ENCODE measurements at places on chromosomes 7 and 10. TPM values are rescaled to one million over a fixed set of nuclear protein-coding genes. Genes with fewer than 3 reads are reported as not detected.

DNA sequence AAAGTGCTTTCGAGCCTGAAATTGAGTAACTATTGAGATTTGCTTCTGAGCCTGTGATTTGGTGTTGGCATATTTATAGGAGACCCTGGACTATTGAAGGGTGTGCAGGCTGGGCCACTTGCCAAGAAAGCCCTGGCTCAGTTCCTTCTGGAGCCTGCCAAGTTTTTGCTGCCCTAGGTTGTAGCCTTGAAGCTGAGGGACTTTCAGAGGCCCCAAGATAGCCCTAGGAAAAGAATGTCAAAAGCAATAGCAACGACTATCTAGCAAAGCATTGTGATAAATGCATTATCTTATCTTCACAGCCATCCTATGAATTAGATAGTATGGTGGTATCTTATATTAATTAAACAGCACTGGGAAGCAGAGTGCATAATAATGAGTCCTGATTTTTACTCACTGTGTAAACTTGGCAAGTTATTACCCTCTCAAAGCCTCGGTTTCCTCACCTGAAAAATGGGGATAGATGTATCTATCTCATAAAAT lies 473.7 kb upstream of the PODXL start:
- no peaks in the 10 kb centered on the region for H3K4me1 ChIP-seq
- no peak overlapping the region for H3K4me3 ChIP-seq
- DNase-seq: no peak
- no peaks in the 10 kb centered on the region for H3K36me3 ChIP-seq
- no peak overlapping the region for H3K27ac ChIP-seq
- no peaks in the 10 kb centered on the region for H3K27me3 ChIP-seq

DNA sequence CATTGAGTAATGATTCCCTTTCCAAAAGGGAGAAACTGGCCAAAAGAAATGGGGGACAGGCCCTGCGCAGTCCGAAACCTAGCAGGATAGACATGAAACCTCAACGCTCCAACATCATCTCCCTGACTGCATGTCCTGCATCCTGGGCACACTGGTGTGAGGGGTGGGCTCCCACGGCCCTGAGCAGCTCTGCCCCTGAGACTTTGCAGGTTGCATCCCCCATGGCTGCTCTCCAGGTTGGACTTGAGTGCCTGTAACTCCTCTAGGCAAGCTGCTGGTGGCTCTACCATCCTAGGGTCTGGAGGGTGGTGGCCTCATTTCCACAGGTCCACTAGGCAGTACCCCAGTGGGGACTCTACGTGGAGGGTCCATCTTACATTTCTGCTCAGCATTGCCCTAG lies 16.3 kb upstream of the CRYGN start:
- no peak overlapping the region for H3K27ac ChIP-seq
- H3K4me3 ChIP-seq: no peak overlapping the region
- H3K4me1 ChIP-seq: peaks cover 15% of the 10 kb centered on the region
- no peaks in the 10 kb centered on the region for H3K36me3 ChIP-seq

FGL2 gene
- total RNA-seq: not detected

- H3K4me1 ChIP-seq: peaks cover 3% of the 10 kb centered on the region
- no peak for DNase-seq
- no peaks in the 10 kb centered on the region for H3K27me3 ChIP-seq
- H3K4me3 ChIP-seq: no peak overlapping the region
Observed at GRCh38 chr7:127769696-127770400, 117.9 kb downstream of the SND1 start.

DNA sequence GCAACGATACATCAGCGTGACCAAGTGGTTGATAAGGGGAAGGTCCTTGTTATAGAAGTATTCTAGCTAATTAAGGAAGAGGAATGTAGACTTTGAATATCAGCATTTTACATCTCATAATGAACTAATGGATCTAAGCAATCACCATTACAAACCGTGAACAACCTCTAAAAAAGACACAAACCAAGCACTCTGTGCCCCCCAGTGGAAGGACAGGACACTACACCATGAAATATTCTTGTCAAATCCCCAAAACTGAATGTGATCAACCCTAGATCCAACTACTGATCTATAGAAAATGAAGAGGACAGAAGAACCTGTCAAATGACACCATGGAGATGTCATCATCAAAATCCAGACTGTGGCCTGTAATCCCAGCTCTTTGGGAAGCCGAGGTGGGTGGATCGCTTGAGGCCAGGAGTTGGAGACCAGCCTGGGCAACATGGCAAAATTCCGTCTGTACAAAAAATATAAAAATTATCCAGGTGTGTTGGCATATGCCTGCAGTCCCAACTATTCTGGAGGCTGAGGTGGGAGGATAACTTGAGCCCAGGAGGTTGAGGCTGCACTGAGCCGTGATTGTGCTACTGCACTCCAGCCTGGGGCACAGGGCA lies 111.3 kb upstream of the CARD11 start:
- H3K27ac ChIP-seq: no peak overlapping the region
- no peaks in the 10 kb centered on the region for H3K27me3 ChIP-seq
- no peaks in the 10 kb centered on the region for H3K36me3 ChIP-seq
- no peak for DNase-seq

GRCh38 chr10:45452743-45453452 lies 78.9 kb downstream of the ALOX5 start:
- H3K4me3 ChIP-seq: no peak overlapping the region
- no peak overlapping the region for H3K27ac ChIP-seq
- H3K27me3 ChIP-seq: no peaks in the 10 kb centered on the region

GRCh38 chr7:31883761-31884164 lies 186.4 kb downstream of the PDE1C start:
- no peaks in the 10 kb centered on the region for H3K36me3 ChIP-seq
- no peak for DNase-seq
- H3K27me3 ChIP-seq: no peaks in the 10 kb centered on the region
- no peak overlapping the region for H3K27ac ChIP-seq

- H3K36me3 ChIP-seq: no peaks in the 10 kb centered on the region
- no peaks in the 10 kb centered on the region for H3K4me1 ChIP-seq
Observed at GRCh38 chr10:24344279-24344678, 135.3 kb downstream of the KIAA1217 start.

DNA sequence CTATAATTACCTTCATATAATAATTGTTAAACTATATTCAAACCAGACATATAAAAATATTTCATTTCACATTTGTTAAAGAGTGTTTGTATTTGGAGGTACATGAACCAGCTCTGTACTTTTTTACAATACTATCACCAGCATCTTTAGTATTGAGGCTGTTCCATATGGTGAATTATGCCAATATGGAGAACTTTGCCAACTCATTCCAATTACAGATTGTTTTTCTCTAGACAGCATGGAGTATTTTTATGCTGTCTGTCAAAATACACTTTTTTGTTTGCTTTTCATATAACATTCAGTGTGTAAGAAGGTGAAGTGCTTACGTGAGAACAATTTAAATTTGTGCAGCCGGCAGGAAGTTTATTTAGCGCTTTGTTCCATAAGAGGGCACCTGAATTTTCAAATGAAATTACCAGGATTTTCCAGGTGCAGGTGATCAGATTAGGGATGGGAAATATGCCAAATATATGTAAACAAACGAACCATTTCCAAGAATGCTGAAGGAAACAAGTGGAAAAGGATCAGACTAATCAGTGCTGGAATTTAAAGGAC lies 54.9 kb downstream of the SEMA3E start:
- H3K4me1 ChIP-seq: no peaks in the 10 kb centered on the region
- no peak overlapping the region for H3K27ac ChIP-seq
- no peak for DNase-seq
- H3K27me3 ChIP-seq: no peaks in the 10 kb centered on the region

DNA sequence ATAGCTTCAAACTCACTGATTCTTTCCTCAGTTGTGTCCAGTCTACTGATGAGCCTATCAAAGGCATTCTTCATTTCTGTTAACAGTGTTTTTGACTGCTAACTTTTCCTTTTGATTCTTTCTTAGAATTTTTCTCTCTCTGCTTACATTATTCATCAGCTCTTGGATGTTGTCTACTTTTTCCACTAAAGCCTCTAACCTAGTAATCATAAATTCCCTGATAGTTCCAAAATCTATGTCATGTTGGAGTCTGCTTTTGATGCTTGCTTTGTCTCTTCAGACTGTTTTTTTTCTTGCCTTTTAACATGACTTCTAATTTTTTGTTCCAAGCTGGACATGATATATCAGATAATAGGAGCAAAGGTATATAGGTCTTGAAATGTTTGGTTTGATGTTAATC lies 78.0 kb downstream of the ADAM22 start:
- no peak overlapping the region for H3K27ac ChIP-seq
- H3K4me3 ChIP-seq: no peak overlapping the region
- DNase-seq: no peak

AVPI1 gene
- 9.0 TPM for total RNA-seq
